ENCODE measurements at places on chromosomes 6 and 20.

DNA sequence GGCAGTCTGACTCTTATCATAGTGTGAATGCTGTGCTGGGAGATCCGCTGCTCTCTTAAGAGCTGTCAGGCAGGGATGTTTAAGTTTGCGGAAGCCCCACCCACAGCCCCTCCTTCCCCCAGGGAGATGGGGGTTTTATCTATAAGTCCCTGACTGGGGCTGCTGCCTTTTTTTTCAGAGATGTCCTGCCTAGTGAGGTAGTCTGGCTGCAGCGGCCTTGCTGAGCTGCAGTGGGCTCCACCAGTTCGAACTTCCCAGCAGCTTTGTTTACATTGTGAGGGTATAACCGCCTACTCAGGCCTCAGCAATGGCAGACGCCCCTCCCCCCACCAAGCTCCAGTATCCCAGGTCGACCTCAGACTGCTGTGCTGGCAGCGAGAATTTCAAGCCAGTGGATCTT lies 75.7 kb upstream of the UST start:
- no peak for DNase-seq

GRCh38 chr6:103854059-103854458 lies 1005.7 kb downstream of the HACE1 start:
- DNase-seq = no peak

DNA sequence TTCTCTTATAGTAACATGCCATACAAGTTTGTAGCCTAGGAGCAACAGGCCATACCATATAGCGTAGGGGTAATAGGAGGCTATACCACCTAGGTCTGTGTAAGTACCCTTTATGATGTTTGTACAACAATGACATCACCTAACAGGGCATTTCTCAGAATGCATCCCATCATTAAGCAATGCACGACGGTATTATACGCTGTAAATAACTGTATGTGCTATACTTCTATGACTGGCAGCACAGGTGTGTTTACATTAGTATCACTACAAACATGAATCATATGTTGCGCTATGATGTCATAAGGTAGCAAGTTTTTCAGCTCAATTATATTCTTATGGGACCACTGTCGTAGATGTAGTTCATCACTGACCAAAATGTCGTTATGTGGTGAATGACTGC lies 31.0 kb downstream of the ADNP start:
- DNase-seq = no peak

- no peak for DNase-seq
Observed at GRCh38 chr20:23744817-23745216, 5.9 kb downstream of the CST1 start.

GRCh38 chr6:86685230-86685797 lies 252.0 kb upstream of the HTR1E start:
- no peak for DNase-seq

- DNase-seq = no peak
Observed at GRCh38 chr6:144055121-144055931, 40.0 kb downstream of the SF3B5 start.

DNA sequence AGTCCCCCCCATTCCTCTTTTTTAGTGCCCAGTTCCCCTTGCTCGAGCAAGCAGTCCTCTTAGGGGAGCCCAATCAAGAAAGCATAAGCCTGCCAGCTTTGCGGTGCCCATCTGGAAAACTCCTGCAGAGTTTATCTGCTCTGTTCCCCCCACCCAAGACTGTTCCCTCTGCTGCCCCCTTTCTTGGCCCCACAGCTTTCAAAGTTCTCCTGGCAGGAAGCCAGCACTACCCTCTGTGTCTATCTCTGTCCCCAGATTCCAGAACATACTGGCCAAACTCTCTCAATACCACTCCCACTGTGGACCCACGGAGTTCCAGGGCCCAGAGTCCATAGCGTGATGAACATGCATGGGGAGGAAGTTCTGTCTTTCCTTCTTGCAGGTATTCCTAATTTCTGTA lies 55.4 kb downstream of the CRYBG1 start:
- no peak for DNase-seq

GRCh38 chr20:3754276-3754630 lies 13.3 kb downstream of the ADISSP start:
- DNase-seq = no peak

DNA sequence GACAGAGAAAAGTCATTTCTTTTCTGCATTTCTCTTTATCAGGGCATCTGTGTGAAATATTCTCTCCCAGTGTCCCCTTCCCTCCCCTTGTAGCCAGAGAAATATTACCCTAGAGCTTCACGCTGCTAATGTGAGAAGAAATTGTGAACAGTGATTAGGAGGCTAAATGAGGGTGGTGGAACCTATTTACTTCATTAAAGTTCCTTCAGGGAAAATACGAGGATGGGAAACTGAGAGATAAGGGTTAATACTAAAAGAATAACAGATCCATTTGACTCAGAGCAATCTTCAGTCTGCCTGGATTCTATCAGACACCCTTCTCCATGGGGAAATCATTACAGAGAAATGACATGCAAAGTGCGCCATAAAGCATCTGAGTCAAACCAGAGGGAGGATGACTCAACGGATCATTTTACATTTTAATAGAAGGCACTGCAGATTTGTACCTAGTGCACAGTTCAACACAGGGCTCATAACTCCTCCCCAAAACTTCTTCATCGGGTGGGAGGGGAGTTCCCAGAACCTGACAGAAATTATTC lies 131.3 kb downstream of the GJA10 start:
- no peak for DNase-seq

- DNase-seq = no peak
Observed at GRCh38 chr6:113048741-113049140, 701.6 kb downstream of the RFPL4B start.

- peak; percentile 82 for DNase-seq
Observed at GRCh38 chr6:16332175-16332542, 93.8 kb downstream of the GMPR start.

DNA sequence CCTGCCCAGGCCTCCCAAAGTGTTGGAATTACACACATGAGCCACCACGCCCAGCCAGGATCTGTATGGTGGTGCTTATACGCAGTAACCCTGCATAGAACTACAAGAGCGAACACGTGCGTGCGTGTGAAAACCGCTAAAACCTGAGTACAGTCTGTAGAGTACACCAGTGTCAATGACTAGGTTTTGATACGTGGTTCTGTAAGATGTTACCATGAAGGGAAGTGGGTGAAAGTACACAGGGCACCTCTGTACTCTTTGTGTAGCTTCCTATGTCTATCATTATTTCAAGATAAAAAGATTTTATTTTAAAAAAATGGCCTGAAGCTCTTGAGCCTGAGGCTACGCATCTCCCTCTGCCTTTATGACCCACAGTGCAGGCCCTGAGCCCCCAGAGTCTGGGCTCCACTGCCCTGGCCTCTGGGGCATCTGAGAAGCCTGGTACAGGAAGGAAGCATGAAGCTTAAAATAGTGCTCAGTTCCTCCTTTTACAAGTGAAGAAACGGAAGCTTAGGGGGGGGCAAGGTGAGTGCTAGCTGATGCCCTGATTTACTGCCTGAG lies 21.6 kb downstream of the LY86 start:
- no peak for DNase-seq

DNA sequence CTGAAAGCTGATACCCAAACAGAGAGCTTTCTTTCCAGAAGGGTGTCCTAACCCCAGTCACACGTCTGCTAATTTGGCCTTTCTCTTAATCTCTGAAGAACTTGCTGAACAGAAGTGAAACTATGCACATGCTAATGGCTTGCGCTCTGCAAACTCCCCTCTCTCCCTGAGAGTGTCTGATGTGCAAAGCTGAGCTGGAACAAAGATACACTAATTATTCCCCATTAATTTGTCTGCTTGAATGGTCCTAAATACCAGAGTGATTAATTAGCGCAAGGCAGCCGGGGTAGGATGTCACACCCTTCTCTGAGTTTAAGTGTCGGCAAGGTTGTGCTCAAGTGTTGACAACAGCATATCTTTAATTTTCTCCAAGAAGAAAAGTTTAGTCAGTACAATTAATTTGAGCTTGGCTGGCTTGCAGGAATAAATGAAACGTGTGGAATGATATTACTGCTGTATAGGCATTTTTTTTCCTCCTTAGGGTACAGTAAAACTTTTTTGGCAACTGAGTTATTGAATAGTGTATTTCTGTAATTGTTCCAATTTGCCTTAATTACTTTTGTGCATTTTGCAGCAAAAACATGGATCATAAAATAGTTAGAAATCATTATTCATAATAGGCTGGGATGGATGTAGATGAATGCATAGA lies 715.9 kb upstream of the POU3F2 start:
- DNase-seq = no peak

DNA sequence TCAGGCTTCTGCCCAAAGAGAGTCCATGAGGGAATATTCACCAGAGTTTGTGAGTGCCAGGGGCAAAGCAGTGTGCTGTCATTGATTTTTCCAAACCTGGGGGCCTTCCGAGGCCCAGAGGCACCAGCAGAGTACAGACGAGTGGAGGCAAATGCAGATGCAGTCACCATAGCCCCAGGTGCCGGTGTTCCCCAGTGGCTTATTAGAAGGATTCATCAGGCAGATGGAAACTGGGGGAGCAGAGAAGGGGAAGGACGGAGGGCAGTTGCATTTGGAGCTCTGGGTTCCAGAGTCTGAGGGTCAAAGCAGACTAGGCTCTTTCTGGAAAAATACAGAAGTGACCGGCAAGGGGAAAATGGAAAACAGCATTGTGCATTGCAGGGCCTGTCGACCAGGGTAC lies 184.2 kb downstream of the ANKRD60 start:
- DNase-seq = no peak

GRCh38 chr6:26501482-26501986 lies 1.4 kb downstream of the BTN1A1 start:
- peak; percentile 32 for DNase-seq

GRCh38 chr6:169171016-169171415 lies 82.6 kb downstream of the THBS2 start:
- DNase-seq = no peak

GRCh38 chr6:142339968-142340658 lies 38.3 kb downstream of the ADGRG6 start:
- no peak for DNase-seq

DNA sequence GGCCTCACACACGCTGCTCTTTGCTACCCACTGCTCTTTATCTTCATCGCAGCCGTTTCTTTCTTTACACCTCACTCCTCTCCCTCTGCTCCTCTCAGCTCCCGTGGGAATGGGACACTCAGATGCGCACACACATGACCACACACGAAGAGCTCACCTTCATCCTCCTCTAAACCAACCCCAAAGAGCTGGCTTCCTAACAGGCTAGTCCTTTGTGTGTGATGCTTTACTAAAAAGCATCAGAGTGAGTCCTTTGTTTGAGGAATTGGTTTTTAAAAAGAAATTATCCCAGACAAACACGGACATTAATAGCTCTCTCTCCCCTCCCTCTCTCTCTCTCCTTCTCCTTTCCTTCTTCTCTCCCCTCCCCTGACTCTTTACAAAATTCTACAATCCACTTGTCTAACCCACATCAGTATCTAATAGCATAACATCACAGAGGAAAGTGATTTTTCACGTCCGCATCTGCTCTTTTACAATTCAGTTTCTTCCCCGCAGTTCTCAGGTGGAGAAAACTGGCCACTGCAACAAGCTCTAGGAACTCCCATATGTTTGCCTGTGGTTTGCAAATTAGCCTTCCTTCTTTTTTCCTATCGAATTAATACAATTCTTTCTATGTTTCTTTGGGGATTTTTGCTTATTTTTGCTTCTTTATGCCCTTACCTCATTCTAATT lies 306.8 kb upstream of the CNR1 start:
- DNase-seq = no peak

- no peak for DNase-seq
Observed at GRCh38 chr20:4068708-4069107, 53.4 kb upstream of the RNF24 start.

DNA sequence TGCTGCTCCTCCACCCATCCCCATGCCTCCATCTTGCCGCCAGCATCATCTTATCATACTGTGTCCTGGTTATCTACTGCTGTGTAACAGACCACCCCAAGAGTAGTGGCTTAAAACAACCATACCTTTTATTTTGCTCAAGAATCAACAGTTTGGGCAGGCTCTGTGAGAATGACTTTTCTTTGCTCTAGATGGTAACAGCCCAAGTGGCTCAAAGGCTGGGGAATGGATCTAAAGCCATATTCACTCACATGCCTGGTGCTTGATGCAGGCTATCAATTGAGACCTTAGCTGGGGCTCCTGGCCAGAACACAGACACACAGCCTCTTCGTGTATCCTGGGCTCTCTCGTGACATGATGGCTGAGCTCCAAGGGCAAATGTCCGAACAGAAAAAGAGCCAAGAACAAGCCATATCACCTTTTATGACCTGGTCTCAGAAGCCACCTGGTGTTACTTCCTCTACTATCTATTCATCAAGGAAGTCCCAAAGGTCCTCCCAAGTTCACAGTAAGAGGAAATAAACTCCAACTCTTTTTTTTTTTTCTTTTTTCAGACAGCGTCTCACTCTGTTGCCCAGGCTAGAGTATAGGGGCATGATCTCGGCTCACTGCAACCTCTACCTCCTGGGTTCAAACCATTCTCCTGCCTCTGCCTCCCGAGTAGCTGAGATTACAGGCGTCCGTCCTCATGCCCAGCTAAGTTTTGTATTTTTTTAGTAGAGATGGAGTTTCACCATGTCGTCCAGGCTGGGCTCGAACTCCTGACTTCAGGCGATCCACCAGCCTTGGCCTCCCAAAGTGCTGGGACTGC lies 159.3 kb upstream of the JARID2 start:
- DNase-seq = no peak

DNA sequence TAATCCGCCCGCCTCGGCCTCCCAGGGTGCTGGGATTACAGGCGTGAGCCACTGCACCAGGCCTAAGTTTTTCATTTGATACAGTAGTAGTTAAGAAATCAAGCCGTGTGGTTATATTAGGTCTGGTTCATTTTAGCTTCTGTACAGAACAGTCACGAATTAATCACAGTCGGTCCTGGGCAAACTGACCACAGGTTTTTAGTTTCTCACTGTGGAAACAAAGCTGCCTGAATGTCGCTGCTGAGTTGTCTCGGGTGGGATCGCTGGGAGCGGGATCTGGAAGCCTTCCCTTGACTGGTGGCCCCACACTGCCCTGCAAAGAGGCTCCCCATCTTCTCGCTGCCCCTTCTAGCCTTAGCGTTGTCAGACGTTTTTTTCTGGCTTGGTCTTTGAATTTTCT lies 18.6 kb downstream of the UCKL1 start:
- no peak for DNase-seq

- no peak for DNase-seq
Observed at GRCh38 chr6:90251295-90251992, 45.2 kb downstream of the BACH2 start.

DNA sequence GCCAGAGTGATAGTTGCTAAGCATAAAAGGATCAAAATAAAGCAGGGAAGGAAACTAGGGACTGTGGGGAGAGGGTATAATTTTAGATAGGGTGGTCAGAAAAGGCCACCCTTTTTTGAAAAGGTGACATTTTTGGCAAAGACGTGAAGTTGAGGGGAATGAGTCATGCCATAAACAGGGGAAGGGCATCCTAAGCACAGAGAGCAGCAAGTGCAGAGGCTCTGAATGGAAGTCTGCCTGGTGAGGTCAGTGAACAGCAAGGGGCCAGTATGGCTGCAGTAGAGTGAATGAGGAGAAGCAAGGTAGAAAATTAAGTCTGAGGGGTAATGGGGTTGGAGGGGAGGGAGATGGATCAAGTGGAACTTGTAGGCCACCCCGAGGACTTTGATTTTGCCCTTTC lies 2.4 kb downstream of the KLC4 start:
- no peak for DNase-seq

GRCh38 chr6:137749696-137750211 lies 117.3 kb upstream of the TNFAIP3 start:
- DNase-seq = no peak
